ENCODE measurements at places on chromosomes 3 and 15.

DNA sequence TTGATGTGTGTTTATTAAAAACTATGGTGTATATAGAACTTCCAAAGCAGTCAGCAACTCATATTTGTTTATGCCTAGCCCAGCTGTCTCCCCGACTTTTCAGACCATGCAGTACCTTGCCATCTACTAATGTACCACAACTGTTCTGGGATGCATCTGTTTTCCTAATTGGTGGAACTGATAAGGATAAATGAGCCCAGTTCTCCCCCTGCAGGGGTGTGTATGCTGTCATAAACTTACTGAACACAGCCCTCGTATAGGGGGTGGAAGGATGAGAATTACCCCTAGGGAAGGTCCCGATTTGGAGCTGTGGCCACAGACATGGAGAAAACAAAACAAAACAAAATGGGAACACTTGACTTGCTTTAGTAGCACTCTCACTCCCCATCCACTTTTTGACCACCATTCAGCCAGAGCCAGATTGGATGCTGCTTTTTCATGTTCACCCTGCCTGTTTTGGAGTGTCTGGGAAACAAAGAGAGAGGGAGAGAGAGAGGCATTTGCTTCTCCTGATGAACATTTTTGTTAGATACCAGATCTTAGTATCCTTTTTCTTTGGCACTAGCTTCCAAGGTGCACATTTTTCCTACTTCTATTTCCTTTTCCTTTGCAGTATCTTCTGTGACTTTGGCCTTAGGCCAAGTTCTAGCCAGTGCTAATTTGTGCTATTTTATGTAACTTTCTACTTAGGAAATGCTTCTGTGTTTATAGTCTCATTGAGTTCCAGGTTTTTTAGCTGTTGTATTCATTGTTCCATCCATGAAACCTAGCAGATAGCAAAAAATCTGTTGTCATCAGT is 29.1 kb downstream of the CADM2 start:
- no peak for DNase-seq

DNA sequence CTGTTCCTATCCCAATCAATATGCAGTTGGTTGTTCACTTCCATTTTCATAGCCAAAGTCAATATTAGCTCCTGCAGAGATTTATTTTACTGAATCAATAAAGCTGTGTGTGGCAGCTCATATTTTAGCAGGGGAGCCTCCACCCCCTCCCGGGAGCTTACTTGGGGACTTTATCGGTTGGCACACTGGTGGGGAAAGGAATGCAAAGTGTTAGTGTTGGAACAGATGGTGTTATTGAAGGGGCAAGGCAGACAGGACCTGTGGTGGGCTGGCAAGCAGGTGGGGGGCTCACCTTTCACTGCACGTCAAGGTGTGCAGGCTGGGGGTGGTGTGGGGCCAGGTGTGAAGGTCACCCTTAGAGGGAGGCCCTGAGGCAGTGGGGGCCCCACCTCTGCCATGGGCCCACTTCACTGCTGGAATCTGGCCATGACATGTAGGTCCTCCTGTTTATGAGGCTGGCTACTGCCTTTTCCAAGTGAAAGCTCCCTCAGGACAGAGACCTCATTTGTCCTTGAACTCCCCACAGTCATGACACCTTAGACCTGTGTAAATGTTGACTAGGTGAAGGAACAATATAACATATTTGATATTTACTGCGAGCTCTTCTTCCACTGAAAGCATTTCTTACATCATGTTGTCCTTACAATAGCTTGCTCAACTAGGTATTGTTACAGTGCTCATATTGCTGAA is 44.0 kb upstream of the SEC22A start:
- no peak for DNase-seq

DNA sequence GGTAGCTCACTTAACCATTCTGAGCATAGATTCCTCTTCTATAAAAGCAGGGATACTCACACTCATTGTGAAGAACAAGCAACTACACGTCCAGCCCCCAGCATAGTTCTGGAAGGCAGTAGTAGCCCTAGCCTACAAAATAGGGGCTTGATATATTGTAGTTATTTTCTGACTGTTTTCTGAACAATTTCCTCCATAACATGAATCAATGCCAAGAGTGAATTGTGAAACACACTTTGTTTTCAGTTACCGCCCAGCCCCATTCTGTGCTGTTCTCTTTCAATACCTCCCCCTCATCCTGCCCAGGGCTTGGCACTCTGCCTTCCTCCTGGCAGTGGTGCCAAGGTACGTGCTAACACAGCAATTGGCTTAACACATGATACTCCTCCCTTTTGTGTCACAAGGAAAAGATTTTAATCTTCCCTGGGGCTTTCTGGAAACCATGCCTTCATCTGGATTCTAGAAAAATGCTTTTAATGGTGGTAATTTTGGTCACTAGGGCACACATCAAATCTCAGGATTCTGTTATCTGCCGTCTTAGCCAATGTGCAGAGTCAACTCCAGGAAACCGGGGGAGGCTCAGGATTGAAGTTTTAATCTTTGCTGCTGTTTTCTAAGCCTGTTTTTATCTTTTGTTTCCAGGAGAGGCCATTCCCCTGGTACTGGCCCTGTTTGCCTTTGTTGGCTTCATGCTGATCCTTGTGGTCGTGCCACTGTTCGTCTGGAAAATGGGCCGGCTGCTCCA is 37.2 kb downstream of the IL20RB start:
- DNase-seq: peak; percentile 98

DNA sequence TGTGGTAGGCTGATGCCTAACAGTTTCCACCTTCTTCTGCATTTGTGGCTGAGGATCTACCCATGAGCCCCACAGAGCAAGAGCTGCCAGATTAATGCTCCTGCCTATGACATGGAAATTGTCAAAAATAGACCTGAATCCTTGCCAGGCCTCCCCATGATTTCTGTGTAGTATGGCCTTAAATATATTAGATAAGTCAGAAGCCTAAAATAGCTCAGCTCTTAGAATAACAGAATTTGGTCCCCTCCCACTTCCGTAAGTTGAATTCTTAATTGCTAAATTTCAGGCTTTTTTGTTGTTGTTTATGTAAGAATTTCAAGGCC is 129.0 kb downstream of the SERPINI1 start:
- no peak for DNase-seq

DNA sequence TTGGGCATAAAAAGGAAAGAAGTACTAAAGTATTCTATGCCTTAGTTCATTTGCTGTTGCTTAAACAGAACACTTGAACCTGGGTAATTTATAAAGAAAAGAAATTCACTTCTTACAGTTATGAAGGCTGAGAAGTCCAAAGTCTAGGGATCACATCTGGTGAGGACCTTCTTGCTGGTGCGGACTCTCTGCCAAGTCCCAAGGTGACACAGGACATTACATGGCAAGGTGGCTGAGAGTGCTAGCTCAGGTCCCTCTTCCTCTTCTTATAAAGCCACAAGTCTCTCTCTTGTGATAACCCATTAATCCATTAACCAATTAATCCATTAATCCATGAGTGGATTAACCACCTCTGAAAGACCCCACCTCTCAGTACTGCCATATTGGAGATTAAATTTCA is 3.1 kb upstream of the ZBTB38 start:
- no peak for DNase-seq

GRCh38 chr3:148089171-148089570 is 608.5 kb upstream of the AGTR1 start:
- no peak for DNase-seq

GRCh38 chr3:197837282-197837681 is 46.2 kb downstream of the LRCH3 start:
- DNase-seq: no peak

DNA sequence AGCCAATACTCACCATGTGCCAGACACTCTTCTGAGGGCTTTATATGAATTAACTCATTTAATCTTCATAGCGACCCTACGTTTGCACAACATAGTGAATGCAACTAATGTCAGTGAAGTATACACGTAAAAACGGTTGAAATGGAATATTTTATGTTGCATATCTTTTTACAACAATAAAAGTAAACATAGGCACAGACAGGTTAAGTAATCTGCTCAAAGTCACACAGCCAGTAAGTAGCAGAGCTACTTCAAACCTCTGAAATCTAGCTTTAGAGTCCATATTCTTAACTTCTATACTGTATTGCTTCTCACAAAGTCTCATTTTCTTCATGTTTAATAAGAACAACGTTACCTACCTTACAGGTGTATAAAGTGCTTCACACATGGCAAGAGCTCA is 1.6 kb downstream of the SEC11A start:
- DNase-seq: no peak

- no peak for DNase-seq
Measured at GRCh38 chr3:55069950-55070349, 142.1 kb upstream of the LRTM1 start.

- DNase-seq: no peak
Measured at GRCh38 chr3:27471923-27472550, 12.1 kb downstream of the SLC4A7 start.

DNA sequence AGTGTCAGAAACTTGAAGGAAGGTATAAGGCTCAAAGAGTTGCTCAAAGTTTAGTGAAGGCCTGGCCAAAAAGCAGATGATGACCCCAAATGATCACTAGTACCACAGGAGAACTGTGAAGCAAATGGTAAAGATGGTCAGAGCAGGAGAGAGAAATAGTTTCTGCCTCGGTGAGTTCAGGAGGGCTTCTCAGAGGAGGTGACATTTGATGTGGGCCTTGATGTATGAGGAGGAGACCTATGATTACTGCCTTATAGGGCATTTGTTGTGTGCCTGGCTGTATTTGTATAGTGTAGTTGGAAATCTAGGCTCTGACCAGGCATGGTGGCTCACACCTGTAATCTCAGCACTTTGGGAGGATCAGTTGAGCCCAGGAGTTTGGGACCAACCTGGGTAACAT is 50.4 kb downstream of the DNASE1L3 start:
- DNase-seq: no peak

GRCh38 chr3:133124511-133124910 is 86.3 kb downstream of the TMEM108 start:
- no peak for DNase-seq

GRCh38 chr3:9901967-9902366 is 681 bp upstream of the IL17RE start:
- DNase-seq: no peak

GRCh38 chr3:195448205-195448875 is 5.5 kb upstream of the ACAP2 start:
- no peak for DNase-seq

DNA sequence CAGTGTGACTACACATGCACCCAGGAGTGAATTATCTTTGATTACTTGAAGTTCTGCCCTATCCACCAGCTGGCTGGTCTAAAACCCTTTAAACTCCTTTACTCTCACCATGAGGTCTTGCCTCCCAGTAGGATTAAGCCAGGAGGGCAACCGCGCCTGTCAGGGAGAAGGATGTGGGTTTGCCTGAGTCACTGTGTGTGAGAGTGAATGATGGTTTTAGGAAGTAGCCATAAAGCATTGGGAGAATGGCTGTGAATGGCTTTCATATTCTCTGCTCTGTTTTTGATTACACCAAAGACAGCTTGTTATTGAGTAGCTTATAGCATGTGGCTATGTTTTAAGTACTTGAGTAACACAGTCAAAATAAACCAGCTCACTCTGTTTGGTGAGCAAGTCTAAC is 637.7 kb upstream of the TBL1XR1 start:
- DNase-seq: peak; percentile 85

DNA sequence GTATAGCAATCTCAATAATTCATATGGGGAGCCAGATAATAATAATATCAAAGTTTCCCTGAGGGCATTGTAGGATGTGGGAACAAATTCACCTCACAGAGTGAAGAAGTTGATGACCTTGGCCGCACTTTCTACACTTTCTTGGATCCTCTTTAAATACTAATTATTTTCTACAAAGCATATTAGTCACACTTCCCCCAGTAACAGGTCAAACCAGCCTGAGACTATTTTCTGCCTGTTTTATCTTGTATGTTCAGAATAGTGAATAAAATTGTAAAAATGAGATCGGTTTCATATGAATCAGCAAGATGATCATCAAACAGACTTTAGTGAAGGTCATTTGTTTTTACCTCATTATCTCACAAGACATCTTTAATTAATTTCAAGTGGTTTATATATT is 2.3 kb upstream of the OR5K3 start:
- DNase-seq: peak; percentile 84
